ENCODE measurements at places on chromosomes 4 and X. TPM values are rescaled to one million over a fixed set of nuclear protein-coding genes. Genes with fewer than 3 reads are reported as not detected.

GIMD1 gene
- total RNA-seq = not detected

LUZP4 gene
- total RNA-seq = not detected

BGN gene
- 1.4 TPM for total RNA-seq

MAGEC3 gene
- total RNA-seq = not detected

OCIAD1 gene
- total RNA-seq = 224 TPM

MBNL3 gene
- 17.7 TPM for total RNA-seq

PPARGC1A gene
- 0.12 TPM for total RNA-seq

CITED1 gene
- 0.72 TPM for total RNA-seq

TMEM154 gene
- total RNA-seq = 37.9 TPM

ATP2B3 gene
- not detected for total RNA-seq

TMEM175 gene
- 28.9 TPM for total RNA-seq

ZNF157 gene
- not detected for total RNA-seq

IL2RG gene
- 1.5 TPM for total RNA-seq

PSAPL1 gene
- total RNA-seq = not detected

MAGEA1 gene
- not detected for total RNA-seq

FAM184B gene
- total RNA-seq = not detected

STAP1 gene
- total RNA-seq = not detected

MID1IP1 gene
- 52.4 TPM for total RNA-seq

OPHN1 gene
- total RNA-seq = 4.8 TPM

ARMCX4 gene
- total RNA-seq = not detected

OR13H1 gene
- not detected for total RNA-seq

BANK1 gene
- total RNA-seq = not detected

FDCSP gene
- total RNA-seq = not detected

COQ2 gene
- 18.0 TPM for total RNA-seq

PROM1 gene
- total RNA-seq = not detected

ADGRG4 gene
- total RNA-seq = not detected

PARM1 gene
- total RNA-seq = 1.4 TPM

NAP1L5 gene
- 0.27 TPM for total RNA-seq

NDNF gene
- total RNA-seq = 0.42 TPM

NAA11 gene
- total RNA-seq = not detected

KIAA1210 gene
- total RNA-seq = not detected

SCRG1 gene
- total RNA-seq = not detected

FRG1 gene
- 61.5 TPM for total RNA-seq

TMPRSS11A gene
- not detected for total RNA-seq

SPACA5 gene
- total RNA-seq = not detected

GRIA3 gene
- not detected for total RNA-seq

MAGED4 gene
- total RNA-seq = not detected

SLC10A3 gene
- total RNA-seq = 17.9 TPM

DACH2 gene
- total RNA-seq = not detected

TCEAL2 gene
- total RNA-seq = not detected

FOXP3 gene
- total RNA-seq = 0.26 TPM

REELD1 gene
- not detected for total RNA-seq

RHOXF1 gene
- not detected for total RNA-seq

Data from MCF 10A (cell line).